ENCODE measurements at places on chromosomes 4 and X.

DNA sequence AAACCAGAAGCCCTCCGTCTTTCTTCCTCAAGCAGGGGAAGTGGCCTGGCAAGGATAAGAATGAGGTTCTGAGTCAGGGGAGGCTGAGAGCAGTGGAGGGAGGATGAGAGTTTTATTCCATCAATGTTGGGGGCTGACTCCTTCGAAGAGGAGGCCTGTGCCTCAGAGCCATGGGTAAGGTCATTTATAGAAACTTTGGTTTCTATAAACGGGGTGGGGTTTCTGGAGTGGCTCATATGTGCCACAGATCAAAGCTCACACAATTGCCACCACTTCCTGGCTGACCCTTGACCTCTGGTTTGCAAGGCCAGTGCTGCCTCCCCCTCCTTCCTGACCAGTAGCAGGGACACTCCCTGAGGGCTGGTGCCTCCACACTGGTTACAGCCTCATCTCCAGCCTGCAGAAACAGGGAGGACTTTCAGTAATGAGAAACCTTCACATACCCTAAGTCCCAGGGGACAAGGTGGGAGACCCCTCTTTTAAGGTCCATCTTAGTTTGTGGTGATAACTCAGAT, 166.0 kb downstream of the PDGFRA start:
- no peak for DNase-seq

GRCh38 chr4:8228319-8229250, 29.5 kb downstream of the SH3TC1 start:
- DNase-seq = peak; percentile 47

- DNase-seq = no peak
Measured at GRCh38 chr4:19327364-19327763, 924.3 kb upstream of the SLIT2 start.

DNA sequence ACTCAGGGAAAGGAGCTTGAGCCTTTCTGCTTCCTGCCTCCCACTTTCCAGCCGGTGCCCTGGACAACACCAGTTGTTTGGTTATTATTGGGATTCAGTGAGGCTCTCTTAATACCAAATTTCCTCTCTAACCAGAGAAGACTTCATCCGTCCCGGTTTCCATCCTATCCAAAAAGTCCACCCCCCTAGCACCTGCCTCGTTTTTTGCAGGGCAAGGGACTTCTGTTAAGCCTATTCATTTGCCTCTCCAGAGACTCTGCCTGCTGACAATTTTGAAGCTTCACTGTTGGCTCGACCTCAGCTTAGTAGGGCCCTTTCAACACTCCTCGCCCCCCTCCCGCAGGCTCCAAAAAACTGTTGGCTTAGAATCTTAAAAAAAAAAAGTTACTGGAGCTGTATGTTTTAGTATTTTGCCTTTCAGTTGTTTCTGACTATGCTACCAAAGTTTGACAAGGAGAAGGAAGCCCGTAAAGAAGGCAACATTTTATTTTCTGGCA, 779 bp upstream of the PRSS12 start:
- no peak for DNase-seq

- no peak for DNase-seq
Measured at GRCh38 chr4:148211533-148211932, 230.7 kb downstream of the NR3C2 start.

- DNase-seq = no peak
Measured at GRCh38 chr4:185865901-185866328, 53.9 kb upstream of the SORBS2 start.

DNA sequence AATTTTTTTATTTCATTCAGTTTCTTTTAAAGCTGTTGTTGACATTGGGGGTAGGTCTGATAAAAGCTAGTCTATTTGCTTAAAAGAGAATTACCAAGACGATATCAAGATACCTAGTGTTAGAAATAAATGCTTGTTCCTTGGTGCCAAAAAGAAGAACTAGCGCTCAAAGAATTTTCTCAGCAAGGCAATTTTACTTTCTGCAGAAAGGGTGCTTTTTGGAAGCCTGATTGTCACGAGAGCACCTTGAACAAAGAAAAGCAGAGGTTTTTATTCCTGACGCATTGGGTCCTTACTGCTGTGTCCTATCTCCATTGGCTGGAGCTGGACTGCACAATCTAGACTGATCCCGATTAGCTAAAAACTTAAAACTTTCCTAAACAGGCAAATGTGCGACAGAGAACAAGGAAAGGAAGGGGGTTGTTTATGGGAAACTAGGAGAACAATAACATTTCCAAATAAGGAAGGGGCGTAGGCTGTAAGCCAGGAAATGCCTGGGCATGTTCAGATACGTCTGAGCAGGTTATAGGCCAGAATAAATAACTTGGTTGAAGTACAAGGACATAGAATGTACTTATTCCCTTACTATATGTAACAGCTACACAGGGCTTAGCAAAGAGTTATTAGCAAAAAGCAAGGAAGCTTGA, 50.3 kb upstream of the STPG2 start:
- DNase-seq = no peak

DNA sequence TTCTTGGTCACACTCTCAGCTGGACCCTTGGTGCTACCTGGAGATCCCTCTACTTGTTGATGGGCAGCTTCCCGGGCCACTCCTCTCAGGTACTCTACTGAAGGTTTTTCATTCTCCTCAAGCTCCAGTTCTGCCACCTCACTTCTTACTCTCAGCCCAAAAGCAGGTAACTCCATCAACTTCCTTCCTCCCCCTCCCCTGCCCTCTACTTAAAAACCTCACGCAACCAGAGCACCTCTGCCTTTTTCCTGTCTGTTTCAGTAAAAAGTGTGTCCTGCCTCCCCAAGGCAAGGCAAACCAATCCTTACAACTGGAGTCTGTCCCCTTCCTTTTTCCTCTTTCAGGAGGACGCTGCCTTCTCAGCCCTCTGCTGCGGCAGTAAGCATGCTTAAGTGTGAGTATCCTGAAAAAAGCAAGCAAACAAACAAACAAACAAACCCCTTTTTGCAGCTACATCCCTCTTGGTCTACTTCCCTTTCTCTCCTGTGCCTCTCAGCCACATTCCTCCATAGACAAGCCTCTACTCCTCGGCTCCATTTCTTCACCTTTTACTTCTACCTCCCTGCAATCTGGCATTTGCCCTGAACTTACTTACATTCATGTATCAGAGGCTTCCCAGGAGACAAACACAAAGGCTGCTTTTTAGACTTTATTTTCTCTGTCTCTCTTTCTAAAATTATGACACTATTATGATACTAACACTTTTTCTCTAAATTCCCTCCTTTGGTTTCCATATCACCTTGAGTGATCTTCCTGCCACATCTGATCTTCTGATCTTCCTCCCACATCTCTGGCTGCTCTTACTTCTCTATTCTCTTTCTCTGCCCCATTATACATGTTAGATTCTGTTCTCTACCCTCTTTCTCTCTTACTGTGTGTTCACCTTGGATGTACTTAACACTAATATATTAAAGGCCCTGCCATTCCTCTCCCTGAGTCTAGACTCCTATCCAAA, 5.4 kb downstream of the ALPK1 start:
- peak; percentile 29 for DNase-seq

DNA sequence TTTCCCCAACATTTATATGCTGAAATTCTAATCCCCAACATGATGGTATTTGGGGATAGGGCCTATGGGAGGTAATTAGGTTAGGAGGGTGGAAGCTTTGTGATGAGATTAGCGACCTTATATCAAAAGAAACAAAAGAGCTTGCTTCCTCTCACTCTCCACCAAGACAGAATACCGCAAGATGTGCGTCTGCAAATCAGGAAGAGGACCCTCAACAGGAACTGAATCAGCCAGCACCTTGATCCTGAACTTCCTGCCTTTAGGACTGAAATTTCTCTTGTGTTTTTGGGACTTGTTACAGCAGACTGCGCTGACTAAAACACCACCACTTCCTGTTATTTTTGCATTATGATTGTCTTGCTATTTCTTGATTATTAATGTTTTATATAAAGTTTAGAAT, 1889.4 kb downstream of the C4orf33 start:
- DNase-seq = no peak

DNA sequence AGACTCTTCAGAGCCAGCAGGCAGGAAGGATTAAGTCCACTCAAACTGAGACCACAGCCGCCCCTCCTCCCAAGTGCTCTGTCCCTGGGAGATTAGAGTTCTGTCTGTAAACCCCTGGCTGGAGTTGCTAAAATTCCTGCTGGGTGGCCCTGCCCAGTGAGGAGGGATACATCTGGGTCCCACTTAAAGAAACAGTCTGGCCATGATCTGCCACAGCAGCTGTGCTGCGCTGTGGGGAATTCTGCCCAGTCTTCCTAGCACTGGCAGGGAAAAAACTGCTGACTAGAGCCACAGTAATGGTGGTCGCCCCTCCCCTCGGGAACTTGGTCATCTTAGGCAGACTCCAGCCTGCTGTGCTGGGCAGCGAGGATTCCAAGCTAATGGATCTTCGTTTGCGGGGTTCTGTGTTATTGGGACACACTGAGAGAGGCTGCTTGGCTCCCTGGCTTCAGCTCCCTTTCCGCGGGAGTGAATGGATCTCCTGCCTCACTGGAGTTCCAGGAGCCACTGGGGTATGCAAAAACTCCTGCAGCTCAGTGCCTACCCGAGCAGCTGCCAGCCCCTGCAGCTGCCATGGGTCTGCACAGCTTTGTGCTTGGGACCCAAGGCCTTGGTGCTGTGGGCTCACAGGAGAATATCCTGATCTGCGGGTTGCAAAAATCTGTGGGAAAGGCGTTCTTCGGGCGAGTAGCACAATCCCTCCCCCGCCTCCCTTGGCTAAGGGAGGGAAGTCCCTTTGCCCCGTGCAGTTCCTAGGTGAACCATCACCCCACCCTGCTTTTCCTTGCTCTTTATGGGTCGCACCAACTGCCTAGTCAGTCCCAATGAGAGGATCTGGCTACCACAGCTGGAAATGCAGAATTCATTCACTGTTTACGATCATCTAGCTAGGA, 15.7 kb downstream of the ZXDB start:
- DNase-seq = no peak

All from stimulated activated naive CD4-positive, alpha-beta T cell (primary cell).